Aorta (tissue), 5 donors: ENCODE measurements at places on chromosomes 16 and 17.

- no peak for DNase-seq
Observed at GRCh38 chr16:53912155-53912554, 208.2 kb downstream of the FTO start.

- DNase-seq = peak; percentile 57
Observed at GRCh38 chr16:62225675-62226074, 189.4 kb upstream of the CDH8 start.

DNA sequence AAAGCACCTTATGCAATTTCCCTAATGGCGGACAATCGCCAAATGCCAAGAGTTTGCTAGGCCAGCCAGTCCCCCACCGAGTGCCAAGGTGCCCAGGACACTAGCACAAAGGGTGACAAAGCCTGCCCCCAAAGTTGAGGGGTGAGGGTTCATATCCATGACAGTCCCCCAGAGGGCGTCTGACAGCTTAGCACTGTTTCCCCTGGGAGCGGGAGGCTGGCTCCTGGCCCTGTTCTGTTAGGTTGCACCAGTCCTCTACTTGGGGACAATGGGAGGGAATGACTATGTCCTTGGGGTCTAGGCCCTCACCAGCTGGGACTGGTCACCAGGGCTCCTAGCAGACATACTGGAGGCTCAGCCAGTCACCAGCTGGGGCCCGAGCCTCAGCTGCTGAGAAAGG lies 66.9 kb downstream of the MYO18A start:
- no peak for DNase-seq

DNA sequence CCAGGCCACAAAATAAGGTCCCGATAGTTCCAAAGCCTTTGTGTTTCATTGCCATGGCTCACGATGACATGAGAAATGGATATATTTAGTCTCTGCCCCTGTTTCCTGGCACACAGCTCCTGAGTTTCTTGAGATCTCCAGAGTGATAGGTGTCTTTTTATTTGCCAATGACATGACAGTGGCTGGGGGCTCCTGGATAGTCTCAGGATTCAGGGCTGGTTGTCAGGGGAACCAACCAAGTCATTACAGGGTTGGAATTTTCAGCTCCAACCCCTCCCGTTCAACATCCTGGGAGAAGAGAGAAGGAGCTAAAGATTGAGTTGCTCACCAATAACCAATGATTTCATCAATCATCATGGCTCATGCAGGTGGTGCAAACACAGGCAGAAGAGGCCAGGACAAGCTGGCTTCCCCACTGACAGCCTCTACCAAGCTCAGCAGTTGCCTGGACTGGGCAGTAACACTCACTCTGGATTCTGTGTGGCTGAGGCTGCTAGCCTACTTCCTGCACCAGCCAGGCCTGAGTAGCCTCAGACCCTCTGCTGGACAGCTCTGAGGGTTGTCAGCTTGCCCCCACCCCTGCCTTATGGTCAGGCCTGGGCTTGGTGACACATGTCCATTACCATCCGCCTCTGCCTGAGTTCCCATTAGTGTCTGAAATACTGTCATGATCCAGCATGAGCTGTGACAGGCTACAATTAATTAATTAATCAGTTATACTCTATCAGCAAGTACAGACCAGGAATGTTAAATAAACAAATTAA lies 534.4 kb upstream of the CDH5 start:
- no peak for DNase-seq

GRCh38 chr16:69929480-69929879 lies 21.7 kb upstream of the CLEC18A start:
- DNase-seq = no peak

- DNase-seq = no peak
Observed at GRCh38 chr17:10053782-10054540, 144.4 kb downstream of the GAS7 start.

- DNase-seq = no peak
Observed at GRCh38 chr16:88500255-88500661, 47.2 kb downstream of the ZFPM1 start.

DNA sequence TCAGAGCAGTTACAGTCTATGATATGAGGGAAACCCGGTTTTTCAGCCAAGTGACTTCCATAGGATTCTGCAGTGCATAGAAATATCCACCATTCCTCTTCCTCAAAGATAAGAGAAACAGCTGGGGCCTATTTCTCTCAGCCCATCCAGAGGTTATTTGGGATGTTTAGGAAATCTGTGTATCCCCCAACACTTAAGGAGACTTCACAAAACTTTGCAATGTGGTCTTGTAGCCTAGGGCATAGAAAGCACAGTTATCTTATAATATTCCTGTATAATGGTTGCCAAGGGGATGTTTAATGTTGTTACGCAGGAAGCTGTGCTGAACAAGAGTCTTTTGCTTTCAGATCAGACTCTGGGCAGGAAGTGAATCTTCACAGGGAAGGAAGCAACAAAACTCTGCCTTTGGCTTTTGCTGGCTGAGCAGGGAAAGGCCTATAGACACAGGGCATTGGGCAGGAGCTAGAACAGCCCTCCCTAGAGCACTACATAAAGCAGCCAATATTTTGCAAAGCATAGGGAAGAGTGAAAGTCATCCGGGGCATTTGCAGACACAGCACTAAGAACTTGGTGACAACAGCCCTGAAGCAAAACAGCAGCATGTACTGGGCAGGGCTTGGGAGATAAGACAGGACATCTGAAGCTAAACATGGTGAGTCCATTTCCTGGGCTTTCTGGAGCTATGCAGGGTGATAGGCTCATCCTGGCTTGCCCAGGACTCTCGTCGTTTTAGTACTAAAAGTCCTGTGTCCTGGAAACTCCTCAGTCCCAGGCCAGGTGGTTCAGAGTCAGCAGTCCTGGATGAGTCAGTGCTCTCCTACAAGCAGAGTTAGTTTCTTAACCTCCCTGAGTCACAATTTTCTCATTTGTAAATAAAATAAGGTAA lies 18.7 kb upstream of the BEAN1 start:
- no peak for DNase-seq

DNA sequence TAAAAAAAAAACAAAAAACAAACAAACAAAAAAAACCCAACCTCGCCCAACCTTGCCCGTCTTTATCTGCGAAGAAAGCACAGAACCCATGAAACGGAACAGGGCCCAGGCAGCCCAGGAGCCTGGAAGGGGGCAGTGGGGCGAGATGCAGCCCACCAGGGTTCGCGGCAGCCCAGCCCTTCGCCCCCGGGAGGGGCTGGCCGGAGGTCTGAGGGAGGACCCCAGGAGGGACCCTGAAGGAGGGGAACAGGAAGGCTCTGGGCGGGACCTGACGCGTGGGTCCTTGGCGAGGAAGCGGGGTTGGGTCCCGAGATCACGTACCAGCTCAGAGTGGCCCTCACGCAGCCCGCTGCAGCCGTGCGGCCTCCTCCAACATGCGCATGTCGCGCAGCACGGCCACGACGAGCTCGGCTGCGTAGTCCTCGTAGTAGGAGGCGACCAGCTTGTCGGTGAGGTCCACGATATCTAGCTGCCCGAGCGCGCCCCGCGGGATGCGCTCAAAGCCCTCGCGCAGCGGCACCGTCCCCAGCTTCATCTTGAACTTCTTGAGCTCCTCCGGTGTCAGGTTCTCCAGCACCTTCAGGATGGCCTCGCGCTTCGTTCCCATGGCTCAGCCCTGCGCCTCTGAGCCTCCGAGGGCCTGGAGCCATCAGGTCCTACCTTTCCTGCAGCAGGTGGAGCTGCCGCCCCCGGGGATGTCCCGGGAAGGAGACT lies at the start of gene PYDC1:
PYDC1 (minus strand) TSS at position 714 of the 714 bp plus-strand sequence; CDS start at position 607, 107 bp downstream.
- DNase-seq = no peak

GRCh38 chr16:87441886-87442580 lies 49.9 kb downstream of the MAP1LC3B start:
- peak; percentile 27 for DNase-seq

- DNase-seq = peak; percentile 96
Observed at GRCh38 chr16:10579965-10580882, at the start of gene EMP2. Gene EMP2 (minus strand): TSS chr16:10580598. CDS start chr16:10547617, 32,981 bp downstream.

- no peak for DNase-seq
Observed at GRCh38 chr17:10297691-10298090, 75.1 kb downstream of the MYH13 start.

DNA sequence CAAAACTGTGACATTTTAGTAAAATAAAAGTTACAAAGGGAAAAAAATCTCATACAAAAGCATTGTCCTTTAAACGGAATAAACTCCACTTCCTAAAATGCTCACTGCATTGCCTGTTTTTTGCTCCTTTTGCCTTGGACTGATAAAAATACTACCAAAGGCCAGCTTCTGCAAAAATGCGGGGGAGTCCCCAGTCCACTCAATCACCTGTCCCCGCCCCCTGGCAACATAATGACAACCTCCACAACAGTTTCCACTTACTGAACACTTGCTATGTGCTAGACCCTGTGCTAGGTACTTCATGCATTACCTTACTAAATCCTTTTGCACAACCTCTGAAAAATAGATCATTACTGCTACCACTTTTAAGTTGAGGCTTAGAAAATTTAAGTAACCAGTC lies 172.7 kb upstream of the CCL2 start:
- no peak for DNase-seq

GRCh38 chr17:35359398-35359797 lies 14.0 kb downstream of the SLFN11 start:
- DNase-seq = no peak

DNA sequence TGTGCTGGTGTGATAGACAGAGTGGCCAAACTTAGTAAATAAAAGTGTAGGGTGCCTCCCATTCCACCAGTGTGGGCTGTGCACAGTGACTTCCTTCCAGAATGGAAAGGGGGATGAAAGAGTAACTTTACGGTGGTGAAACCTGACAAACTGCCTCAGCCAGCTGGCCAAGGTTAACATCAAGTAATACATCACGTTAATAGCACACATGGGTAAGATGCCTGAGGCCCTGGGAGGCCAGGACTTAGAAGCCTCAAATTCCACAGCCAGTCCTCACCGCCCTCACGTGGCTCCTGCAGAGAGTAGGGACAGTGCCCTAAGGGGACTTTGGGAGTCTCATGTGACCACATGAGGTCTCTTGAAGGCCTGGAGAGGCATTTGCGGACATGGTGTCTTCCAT lies 14.1 kb downstream of the RMI2 start:
- DNase-seq = no peak

- DNase-seq = no peak
Observed at GRCh38 chr17:77774182-77774581, 184.3 kb upstream of the TNRC6C start.

- DNase-seq = no peak
Observed at GRCh38 chr16:55372792-55373488, 48.9 kb downstream of the IRX6 start.

GRCh38 chr16:66521951-66522771 lies 27.8 kb downstream of the TK2 start:
- peak; percentile 82 for DNase-seq

- no peak for DNase-seq
Observed at GRCh38 chr17:42251115-42251514, 25.1 kb downstream of the STAT5B start.

DNA sequence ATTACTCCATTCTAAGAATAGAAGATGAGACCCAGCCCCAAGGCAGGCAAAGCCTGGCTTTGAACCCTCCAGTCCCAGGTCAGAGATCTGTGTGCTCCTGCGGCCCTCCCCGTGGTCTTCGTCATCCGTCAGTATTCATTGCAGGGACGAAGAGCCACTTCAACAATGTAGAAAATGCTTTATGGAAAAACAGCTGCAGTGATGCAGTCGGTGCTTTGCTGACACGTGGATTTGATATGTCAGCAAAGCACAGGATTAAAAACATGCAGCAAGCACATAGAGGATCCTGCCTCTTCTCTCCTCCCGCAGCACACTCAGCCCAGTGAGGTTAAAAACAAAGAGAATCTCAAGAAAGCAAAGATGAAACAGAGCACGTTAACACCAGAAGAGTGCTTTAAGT lies 117.1 kb upstream of the AXIN2 start:
- DNase-seq = no peak

- DNase-seq = no peak
Observed at GRCh38 chr16:58378401-58378800, 13.9 kb upstream of the GINS3 start.

GRCh38 chr17:76560877-76561221 lies 21.0 kb downstream of the PRCD start:
- no peak for DNase-seq

DNA sequence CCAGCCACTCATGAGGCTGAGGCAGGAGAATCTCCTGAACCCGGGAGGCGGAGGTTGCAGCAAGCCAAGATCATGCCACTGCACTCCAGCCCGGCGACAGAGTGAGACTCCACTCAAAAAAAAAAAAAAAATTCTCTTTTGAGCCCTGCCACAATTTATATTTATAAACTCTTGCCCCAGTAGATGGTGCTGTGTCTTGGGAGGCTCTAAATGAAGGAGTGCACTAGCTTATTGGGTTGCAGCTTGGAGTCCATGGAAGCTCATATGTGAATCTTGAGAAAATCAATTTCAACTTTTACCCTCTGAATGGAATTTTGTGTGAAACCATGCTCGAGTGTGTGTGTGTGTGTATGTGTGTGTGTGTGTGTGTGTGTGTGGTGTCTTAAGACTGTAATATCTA lies 420.1 kb downstream of the HS3ST4 start:
- DNase-seq = no peak

DNA sequence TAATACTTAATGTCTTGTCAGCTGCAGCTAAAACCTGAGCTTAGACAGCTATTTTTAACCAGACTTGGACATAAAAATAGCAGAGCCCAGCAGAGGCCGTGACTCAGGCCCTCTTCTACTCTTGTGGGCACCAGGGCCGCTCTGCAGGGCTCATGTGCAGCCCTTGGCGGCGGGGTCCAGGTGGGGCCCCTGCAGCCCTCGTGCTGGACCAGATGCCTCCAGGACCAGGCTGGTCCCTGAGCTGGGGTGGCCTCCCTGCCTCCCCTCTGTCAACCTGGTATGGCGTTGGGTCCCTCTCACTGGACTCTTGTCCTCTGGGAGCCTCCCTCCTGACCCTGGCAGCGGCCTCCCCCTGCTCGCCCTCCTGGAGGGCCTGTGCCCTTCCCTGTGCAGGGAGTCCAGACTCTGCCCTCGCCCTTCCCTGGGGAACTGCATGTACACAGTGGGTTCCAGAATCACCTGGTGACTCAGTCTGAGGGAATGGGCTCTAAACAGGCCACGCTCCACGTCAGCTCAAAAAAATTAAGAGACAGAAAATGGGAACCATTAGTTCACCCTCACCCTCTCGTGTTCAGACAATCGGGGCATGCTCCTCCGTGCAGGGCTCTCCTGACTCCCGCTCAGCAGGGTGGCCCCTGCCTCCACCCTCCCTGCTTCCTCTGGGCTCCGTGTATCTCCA lies 9.7 kb downstream of the CDK5R1 start:
- DNase-seq = peak; percentile 79

DNA sequence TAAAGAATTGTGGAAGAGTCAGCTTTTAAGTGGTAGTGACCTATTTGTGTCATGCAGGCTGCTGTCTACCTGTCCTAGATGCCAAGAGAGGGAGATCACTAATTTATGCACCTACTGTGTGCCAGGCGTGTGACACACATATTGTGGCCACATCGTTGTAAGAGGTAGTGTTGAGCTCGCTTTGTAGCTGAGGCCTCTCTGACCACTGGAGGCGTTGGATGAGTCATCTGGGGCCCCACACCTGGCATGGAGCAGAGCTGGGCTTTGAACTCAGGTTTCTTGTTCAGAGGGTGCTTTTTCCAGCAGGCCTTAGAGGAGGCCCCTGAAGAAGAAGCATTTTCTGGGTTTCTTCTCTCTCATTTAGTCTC lies 52.3 kb upstream of the LGALS9 start:
- no peak for DNase-seq

GRCh38 chr16:4924593-4925292 lies 12.2 kb downstream of the PPL start:
- no peak for DNase-seq

GRCh38 chr17:79944821-79945391 lies 90.8 kb downstream of the TBC1D16 start:
- peak; percentile 46 for DNase-seq

GRCh38 chr17:70132505-70132904 lies 36.8 kb upstream of the KCNJ2 start:
- no peak for DNase-seq
